ENCODE measurements at places on chromosomes 1 and 21.

GRCh38 chr1:167659450-167659849 lies 29.4 kb downstream of the RCSD1 start:
- no peak for DNase-seq

GRCh38 chr1:226404904-226405222 lies 3.0 kb downstream of the PARP1 start:
- no peak for DNase-seq

- DNase-seq = peak; percentile 13
Observed at GRCh38 chr1:179082999-179083335, 1.1 kb downstream of the TOR3A start.

DNA sequence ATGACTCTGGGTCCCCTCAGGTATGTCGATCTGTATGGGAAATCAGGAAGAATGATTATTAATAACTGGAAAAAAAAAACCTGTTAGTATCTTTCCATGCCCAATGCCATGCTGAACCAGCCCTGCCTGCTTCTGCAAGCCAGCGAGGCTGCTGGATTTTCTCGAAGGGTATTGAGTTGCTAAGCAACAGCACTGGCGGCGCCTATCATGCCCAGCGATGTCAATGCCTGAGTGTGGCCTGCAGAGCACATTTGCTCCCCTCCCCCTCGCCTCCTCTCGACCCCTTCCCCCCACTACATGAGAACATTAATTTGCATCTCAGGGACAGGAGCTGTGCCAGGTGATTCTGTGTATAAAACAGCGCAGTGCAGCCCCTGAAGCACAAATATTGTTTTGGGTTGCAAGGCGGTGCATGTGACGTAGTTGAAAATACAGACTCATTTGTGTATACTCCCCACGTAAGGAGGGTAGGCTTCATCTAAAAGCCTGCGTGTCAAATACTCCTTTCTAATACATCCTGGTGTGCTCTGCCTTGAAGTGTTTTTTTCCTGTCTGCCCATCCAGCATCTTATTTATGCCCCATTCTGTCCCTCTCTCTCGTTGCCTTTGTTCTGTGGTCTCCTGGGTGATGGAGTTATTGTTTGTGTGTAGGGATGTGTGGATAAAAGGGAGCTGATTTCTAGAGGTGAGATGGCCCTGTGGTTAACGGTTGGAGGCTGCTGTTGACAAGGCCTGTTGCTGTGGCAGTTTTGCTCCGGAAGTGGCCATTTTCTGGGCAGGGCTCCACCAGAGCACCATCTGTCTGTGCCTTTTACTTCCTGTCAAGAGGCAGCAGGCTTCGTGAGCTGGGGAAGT lies 32.7 kb upstream of the ATP5PO start:
- peak; percentile 80 for DNase-seq

DNA sequence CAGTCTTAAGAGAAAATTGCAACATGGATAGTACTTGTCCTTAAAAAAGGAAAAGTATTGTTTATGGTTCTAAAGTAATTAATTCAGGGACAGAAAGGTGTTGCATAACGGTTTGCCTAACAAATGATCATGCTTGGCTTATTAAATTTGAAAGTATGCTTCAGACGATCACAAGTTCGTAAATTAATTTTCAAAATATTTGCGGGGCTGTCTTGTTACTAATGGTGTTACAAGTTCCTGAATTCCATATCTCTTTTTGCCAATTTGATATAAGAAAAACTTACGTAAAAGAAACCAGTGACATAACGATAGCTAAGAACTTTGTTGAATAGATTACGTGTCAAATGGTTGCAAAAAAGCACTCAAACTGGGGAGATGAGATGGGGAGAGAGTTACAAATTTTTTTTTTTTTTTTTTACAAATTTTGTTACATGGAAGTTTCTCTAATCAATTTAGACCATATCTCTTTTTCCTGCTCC lies 1.3 kb downstream of the AGO3 start:
- DNase-seq = no peak

DNA sequence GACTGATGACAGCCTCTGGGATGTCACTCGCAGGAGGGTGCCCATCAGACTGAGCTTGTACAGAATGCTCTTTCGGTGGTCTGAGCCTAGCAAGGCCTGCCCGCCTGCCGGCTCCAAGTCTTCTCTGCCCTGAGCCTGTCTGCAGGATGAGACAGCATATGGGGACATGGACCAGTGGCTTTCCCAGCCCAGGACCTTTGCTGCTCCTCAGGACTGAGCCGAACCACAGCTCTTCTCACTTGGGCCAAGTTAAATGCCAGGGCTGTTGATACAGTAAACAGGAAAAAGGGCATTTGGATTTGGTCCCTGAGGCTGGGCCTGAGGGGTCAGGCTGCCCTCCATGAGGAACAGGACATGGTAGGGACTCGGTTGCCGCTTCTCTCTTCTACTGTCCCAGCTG lies 64.3 kb upstream of the EPS8L3 start:
- DNase-seq = no peak

DNA sequence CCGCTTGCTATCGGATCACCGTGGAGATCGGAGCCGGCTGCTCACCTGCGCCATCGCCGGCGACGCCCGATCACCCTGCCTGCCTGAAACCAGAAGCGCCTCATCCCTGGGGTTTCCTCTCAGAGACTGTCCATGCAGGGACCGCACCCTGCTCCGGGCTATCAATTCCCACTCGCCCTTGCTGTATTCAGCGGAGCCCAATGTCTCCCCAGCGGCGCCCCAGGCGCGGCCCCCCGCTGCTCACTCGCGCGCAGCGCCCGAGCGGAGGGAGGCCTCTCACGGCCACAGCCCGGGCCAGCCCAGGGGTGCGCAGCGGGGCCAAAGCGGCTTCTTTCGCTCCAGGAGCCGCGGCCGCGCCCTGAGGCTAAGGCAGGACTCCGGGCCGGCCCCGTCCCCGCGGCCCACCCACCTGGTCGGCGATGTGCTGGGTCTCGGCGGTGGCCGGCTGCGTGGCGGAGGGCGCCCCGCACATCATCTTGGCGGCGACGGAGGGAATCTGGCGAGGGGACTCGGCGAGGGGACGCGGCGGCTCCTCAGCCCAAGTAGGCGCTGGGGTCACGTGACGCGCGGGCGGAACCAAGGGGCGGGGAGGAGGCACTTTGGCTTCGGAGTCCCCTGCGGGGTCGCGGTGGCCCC lies at the start of gene CSTB:
CSTB (minus strand) TSS at position 514 of the 636 bp plus-strand sequence; CDS start at position 475, 39 bp downstream.
- DNase-seq = peak; percentile 84

GRCh38 chr1:224259986-224260385 lies 70.0 kb downstream of the NVL start:
- DNase-seq = no peak

GRCh38 chr1:20224546-20224945 lies 38.2 kb upstream of the PLA2G2C start:
- DNase-seq = no peak

GRCh38 chr1:236702791-236703394 lies 16.6 kb downstream of the ACTN2 start:
- no peak for DNase-seq

DNA sequence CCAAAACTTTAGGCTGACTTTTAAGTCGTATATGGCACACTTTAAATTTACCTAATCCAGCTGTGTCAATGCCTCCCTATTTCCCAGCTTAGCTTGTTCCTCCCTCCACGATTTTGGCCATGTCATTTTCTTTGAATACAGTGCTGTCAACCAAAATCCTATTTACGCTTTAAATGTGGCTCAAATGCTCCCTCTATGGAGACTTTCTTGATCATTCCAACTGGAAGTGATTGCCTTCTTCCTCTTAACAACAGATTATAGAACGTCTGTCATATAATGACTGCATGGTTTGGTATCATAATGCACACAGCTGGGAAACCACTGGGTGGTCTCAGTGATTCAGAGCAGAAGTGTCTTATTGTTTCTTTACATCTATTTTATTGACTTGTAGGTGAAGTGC lies 18.9 kb upstream of the BATF3 start:
- DNase-seq = no peak

DNA sequence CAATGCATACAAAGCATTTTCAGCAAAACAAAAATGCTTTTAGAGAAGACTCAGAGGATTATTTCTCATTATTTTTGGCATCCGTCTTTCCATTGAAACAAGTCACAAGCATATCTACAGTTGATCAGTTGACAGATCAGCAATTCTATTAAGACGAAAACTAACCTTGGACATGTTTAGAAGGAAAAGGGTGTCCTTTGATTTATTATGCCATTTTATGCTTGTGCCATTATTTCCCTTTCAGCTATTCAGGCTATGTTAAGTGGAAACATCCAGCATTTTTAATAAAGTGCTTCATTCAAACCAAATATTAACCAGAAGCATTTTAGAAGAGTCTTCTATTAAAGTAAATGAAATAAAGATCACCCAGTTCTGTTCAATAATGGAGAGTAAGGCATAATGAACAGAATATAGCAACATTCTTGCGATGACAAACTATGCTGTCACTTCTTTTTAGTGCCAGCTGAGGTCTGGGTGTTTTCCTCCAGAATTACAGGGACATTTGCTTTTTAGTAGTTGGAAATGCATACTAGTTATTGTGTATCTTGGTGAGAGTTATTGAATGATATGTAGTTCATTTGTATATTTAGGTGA lies 481.4 kb downstream of the PLA2G4A start:
- no peak for DNase-seq

GRCh38 chr1:7915826-7916500 lies 24.7 kb downstream of the TNFRSF9 start:
- peak; percentile 46 for DNase-seq

GRCh38 chr1:236107121-236107907 lies 35.0 kb upstream of the GPR137B start:
- no peak for DNase-seq

DNA sequence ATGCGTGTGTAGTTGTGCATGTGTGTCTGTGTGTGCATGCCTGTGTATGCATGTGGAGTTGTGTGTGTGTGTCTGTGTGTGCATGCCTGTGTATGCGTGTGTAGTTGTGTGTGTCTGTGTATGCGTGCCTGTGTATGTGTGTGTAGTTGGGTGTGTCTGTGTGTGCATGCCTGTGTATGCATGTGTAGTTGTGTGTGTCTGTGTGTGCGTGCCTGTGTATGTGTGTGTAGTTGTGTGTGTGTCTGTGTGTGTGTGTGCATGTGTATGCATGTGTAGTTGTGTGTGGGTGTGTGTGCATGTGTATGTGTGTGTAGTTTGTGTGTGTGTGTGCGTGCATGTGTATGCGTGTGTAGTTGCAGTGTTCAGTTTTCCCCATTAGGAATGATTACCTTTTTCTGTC lies 162.0 kb downstream of the URB2 start:
- no peak for DNase-seq
